SJSA1 (cell line): ENCODE measurements at places on chromosomes 2 and 18.

DNA sequence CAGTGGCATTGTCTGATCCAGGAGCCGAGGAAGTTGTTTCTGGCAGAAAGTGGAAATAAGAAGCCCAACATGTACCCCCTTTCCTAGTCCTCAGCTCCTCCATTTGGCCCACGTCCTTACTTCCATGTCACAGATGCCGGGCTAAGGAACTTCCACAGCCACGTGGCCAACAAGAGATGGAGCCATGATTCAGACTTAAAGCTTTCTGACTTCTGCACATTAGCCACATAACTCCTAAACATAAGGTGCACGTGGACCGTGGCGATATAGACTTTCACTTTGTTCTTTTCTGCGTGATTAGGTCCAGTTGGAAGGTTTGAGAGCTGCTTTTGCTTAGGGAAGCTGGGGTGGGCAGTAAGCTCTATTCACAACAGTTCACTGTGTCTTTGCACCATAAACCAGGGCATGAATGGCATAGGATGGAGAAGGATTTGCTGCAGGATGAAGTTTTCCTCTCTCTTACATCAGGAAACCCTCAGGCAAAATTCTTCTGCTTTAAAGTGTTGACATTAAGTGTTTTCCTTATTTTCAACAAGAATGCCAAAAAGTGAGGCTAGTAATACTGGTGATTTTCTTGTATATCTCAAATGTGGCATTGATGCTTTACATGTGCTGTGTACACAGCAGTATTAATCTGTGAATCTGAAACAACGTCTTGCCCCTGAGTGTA, 61.2 kb upstream of the RBM44 start:
- no peak overlapping the region for H3K27ac ChIP-seq
- peaks cover 37% of the 10 kb centered on the region for H3K36me3 ChIP-seq
- no peak overlapping the region for H3K4me3 ChIP-seq

DNA sequence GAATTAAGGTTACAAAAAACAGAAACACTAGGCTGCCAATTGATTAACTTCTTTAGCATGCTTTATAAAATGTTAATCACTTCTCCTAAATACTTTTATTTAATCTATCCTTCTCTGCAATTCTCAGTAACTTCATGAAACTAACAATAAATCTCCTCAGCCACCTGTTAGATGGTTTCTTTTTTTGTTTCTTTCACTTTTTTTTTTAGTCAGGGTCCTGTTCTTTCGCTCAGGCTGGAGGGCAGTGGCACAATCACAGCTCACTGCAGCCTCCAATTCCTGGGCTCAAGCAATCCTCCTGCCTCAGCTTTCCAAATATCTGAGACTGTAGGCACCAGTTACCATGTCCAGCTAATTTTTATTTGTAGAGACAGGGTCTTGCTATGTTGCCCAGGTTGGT, 213.4 kb upstream of the STK17B start:
- no peak for DNase-seq
- no peak overlapping the region for H3K27ac ChIP-seq
- no peaks in the 10 kb centered on the region for H3K4me1 ChIP-seq
- no peaks in the 10 kb centered on the region for H3K36me3 ChIP-seq
- no peaks in the 10 kb centered on the region for H3K27me3 ChIP-seq

GRCh38 chr18:43539862-43540261, 262.6 kb upstream of the SYT4 start:
- DNase-seq, result no peak
- no peaks in the 10 kb centered on the region for H3K36me3 ChIP-seq
- H3K4me1 ChIP-seq, result no peaks in the 10 kb centered on the region
- no peak overlapping the region for H3K4me3 ChIP-seq

DNA sequence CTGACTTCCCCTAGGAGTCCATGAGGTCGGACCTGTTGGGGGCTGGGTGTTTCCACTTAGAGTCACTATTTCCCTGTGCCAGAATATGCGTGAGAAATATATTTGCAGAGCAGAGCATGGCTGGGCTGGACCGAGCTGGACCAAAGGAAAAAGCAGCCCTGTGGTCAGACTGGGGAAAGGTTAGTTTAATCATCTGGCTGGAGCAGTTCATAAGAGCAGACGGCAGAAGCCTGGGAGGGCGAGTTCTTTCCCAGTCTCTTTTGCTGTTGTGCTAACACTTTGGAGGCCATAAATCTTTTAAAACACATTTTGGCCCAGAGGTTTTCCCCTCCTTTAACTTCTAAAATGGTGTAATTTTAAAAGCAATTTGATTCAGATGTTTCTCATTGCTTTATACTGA, 66.5 kb downstream of the GLI2 start:
- no peak for DNase-seq
- no peak overlapping the region for H3K27ac ChIP-seq
- no peaks in the 10 kb centered on the region for H3K27me3 ChIP-seq
- peaks cover 22% of the 10 kb centered on the region for H3K4me1 ChIP-seq
- no peak overlapping the region for H3K4me3 ChIP-seq

- H3K4me1 ChIP-seq, result peaks cover 13% of the 10 kb centered on the region
- no peak overlapping the region for H3K27ac ChIP-seq
- H3K27me3 ChIP-seq, result no peaks in the 10 kb centered on the region
- H3K36me3 ChIP-seq, result no peaks in the 10 kb centered on the region
- no peak for DNase-seq
- no peak overlapping the region for H3K4me3 ChIP-seq
Measured at GRCh38 chr18:50853863-50854271, 25.1 kb upstream of the ME2 start.

DNA sequence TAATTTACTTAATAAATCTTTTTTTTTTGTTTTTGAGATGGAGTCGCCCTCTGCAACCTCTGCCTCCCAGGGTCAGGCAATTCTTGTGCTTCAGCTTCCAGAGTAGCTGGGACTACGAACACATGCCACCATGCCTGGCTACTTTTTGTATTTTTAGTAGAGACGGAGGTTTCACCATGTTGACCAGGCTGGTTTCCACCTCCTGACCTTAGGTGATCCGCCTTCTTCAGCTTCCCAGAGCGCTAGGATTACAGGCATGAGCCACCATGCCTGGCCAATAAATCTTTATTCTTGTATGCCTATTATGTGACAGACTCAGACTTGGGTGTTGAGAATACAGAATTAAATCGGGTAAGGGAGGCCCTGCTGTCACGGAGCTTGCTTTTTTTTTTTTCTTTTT, 16.7 kb upstream of the ASXL2 start:
- H3K36me3 ChIP-seq, result no peaks in the 10 kb centered on the region
- DNase-seq, result no peak
- peaks cover 29% of the 10 kb centered on the region for H3K4me1 ChIP-seq
- H3K27me3 ChIP-seq, result no peaks in the 10 kb centered on the region

DNA sequence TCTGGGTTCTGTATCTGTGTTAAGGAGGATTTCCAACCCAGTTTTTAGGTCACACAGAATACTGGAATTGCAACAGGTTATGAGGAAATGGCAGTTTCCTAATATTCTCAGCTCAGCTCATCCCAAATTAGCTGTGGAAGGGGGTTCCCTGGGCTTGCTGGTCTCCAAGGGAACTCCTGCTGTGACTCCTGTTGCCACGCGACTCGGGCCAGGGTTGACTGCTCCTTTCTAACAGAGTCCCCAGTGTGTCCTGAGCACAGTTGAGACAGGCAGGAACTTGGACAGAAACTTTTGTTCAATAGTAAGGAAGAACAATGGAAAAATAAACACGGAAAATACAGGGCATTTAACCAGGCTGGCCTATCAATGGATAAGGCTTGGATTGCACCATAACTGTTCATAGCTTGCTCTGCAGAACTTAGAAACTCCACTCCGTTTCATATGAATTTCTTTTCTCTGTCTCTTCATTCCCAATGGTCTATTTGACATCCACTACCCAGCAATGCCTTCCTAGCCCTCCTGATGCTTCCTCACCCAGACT, 3.8 kb upstream of the ROCK2 start:
- peaks cover 12% of the 10 kb centered on the region for H3K4me1 ChIP-seq
- DNase-seq, result no peak
- H3K27ac ChIP-seq, result no peak overlapping the region
- no peak overlapping the region for H3K4me3 ChIP-seq
- H3K36me3 ChIP-seq, result peaks cover 11% of the 10 kb centered on the region
- no peaks in the 10 kb centered on the region for H3K27me3 ChIP-seq

GRCh38 chr2:172427990-172428831, 825 bp downstream of the ITGA6 start:
- H3K36me3 ChIP-seq, result no peaks in the 10 kb centered on the region
- H3K27me3 ChIP-seq, result no peaks in the 10 kb centered on the region
- no peak for DNase-seq
- H3K4me1 ChIP-seq, result peaks cover 14% of the 10 kb centered on the region
- no peak overlapping the region for H3K27ac ChIP-seq

- H3K4me3 ChIP-seq, result no peak overlapping the region
- H3K36me3 ChIP-seq, result no peaks in the 10 kb centered on the region
- H3K4me1 ChIP-seq, result no peaks in the 10 kb centered on the region
- no peak for DNase-seq
- H3K27me3 ChIP-seq, result no peaks in the 10 kb centered on the region
- no peak overlapping the region; the same call in 1 of the 2 replicates for H3K27ac ChIP-seq
Measured at GRCh38 chr2:147792966-147793617, 51.7 kb upstream of the ACVR2A start.

- H3K27me3 ChIP-seq, result no peaks in the 10 kb centered on the region
- no peaks in the 10 kb centered on the region for H3K4me1 ChIP-seq
- H3K4me3 ChIP-seq, result no peak overlapping the region
Measured at GRCh38 chr2:68458981-68459380, 8.1 kb downstream of the FBXO48 start.

DNA sequence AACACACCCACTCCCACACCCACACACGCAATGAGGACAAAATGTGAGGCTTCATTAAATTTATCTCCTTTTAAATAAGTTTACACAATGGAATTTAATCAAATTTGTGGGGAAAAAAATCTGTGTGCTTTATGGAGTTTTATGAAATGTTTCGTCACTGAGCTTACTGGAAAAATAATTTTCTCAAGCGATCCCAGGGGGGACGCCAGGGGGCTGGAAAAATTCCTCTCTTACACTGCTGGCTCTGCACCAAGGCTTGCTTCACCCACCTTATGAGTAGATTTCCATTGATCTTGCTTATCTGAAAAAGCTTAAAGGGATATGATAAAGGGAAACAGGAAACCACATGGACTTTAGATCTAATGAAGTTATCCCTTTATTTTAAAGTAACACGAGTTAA, 95.5 kb downstream of the CABYR start:
- peaks cover 15% of the 10 kb centered on the region for H3K4me1 ChIP-seq
- no peak overlapping the region for H3K27ac ChIP-seq
- no peak overlapping the region for H3K4me3 ChIP-seq
- no peak for DNase-seq

DNA sequence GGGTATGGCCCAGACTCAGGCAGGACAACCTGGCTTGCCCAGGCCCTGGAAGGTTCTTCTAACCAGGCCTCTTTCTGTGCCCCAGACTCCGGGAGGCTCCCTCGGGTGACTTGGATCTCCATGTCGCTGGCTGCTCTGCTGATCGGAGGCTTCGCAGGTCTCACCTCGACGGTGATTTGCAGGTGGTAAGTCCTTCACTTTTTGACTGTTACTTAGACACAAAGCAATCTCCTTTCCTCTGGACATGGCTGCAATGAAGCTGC, 103.5 kb downstream of the TPO start:
- no peaks in the 10 kb centered on the region for H3K4me1 ChIP-seq
- H3K27me3 ChIP-seq, result peaks cover 3% of the 10 kb centered on the region; the same call in 1 of the 2 replicates
- DNase-seq, result no peak
- H3K36me3 ChIP-seq, result no peaks in the 10 kb centered on the region

DNA sequence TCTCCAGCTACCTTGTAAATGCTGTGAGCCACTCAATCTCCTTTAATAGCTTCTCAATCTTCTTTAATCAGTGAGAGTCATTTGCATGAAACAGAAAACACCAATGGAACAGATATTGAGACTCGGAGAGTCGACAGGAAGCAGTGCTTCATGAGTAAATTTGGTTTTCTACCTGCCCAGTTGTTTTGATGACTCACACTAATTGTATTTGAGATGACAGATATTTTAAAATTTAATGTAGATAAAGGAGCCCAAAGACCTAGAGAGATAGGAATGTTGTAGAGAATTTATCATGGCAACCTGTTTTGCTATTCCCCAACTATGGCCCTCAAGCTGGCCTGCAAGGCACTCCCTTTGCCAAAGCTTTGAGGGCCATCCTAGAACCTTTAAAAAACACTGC, 119.1 kb downstream of the CDC42EP3 start:
- H3K4me3 ChIP-seq, result no peak overlapping the region
- H3K36me3 ChIP-seq, result no peaks in the 10 kb centered on the region
- no peaks in the 10 kb centered on the region for H3K4me1 ChIP-seq
- no peak overlapping the region for H3K27ac ChIP-seq
- no peaks in the 10 kb centered on the region for H3K27me3 ChIP-seq

- H3K27ac ChIP-seq, result no peak overlapping the region
- no peak for DNase-seq
- no peaks in the 10 kb centered on the region for H3K36me3 ChIP-seq
- no peaks in the 10 kb centered on the region for H3K4me1 ChIP-seq
- H3K4me3 ChIP-seq, result no peak overlapping the region
Measured at GRCh38 chr2:132909427-132909826, 239.4 kb upstream of the LYPD1 start.

- H3K4me3 ChIP-seq, result no peak overlapping the region
- H3K4me1 ChIP-seq, result no peaks in the 10 kb centered on the region
- no peaks in the 10 kb centered on the region for H3K36me3 ChIP-seq
- no peak overlapping the region for H3K27ac ChIP-seq
Measured at GRCh38 chr18:32550963-32551362, 80.3 kb upstream of the GAREM1 start.

DNA sequence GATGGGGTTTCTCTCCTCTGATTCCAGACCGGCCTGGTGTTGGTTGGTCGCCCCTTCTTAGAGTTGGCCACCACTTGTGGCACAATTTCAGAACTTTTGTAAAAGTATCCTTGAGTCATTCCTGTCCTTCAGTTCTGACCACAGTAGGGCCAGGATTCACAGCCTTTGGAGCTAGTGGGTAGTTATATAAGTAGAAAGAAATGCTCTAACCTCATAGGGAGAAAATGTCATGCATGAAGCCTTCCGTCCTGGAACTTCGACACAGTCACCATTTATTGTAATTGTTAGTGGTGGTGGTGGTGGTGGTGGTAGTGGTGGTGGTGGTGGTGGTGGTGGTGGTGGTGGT, 65.4 kb downstream of the EPAS1 start:
- H3K36me3 ChIP-seq, result peaks cover 9% of the 10 kb centered on the region; the same call in 1 of the 2 replicates
- no peak for DNase-seq
- no peak overlapping the region for H3K4me3 ChIP-seq
- H3K4me1 ChIP-seq, result peaks cover 11% of the 10 kb centered on the region; the same call in 1 of the 2 replicates

GRCh38 chr2:86577817-86578456, 14.7 kb upstream of the CHMP3 start:
- no peak for DNase-seq
- H3K27me3 ChIP-seq, result no peaks in the 10 kb centered on the region
- no peak overlapping the region for H3K4me3 ChIP-seq
- H3K4me1 ChIP-seq, result no peaks in the 10 kb centered on the region
